NCI-H2029 (cell line): ENCODE measurements at places on chromosomes 1 and 21.
A peak's percentile ranks its signal among the peaks of the same experiment; 100 is the strongest.

GRCh38 chr1:3651930-3652547, at the start of gene TP73:
TSS of gene TP73 (plus strand) at chr1:3652516. CDS start at chr1:3682366, 29,850 bp downstream.
- no peak for DNase-seq

- DNase-seq, result no peak
These were observed 193.8 kb downstream of the HS2ST1 start for GRCh38 chr1:87108228-87108627.

DNA sequence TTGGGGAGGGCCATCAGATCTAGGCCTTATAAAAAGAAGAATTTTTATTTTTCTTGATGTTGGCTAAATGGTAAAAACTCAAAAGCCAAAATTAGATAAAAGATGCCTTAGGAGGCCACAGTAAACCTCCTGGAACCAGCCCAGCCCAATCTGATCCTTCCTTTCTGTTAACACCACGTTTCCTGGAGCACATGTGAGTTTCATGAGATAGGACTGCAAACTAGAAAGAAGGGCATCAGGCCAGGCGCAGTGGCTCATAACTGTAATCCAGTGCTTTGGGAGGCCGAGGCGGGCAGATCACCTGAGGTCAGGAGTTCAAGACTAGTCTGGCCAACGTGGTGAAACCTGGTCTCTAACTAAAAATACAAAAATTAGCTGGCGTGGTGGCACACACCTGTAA, 6.7 kb downstream of the HSF2BP start:
- DNase-seq, result no peak

DNA sequence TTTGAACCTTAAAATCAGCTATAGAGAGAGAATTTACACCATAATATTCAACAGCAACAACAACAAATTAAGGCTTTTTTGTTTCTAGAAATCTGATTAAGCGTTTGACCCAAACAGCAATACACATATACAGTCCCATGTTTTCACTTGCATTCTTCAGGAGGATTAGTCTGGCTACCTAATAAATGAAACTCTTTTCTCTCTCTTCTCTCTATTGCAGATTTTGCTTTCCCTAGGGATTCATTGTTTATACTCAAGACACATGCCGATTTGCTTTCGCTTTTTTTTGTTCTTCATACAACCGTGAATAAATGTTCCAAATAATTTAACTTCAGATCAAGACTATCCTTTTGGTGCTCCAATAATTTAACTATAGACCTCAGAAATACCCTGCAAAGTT, 162.4 kb upstream of the PTBP2 start:
- DNase-seq, result no peak

- DNase-seq, result no peak
These were observed 429.8 kb upstream of the C1orf87 start for GRCh38 chr1:60503266-60503925.

- no peak for DNase-seq
These were observed 52.1 kb upstream of the DIPK1A start for GRCh38 chr1:93013145-93014065.

DNA sequence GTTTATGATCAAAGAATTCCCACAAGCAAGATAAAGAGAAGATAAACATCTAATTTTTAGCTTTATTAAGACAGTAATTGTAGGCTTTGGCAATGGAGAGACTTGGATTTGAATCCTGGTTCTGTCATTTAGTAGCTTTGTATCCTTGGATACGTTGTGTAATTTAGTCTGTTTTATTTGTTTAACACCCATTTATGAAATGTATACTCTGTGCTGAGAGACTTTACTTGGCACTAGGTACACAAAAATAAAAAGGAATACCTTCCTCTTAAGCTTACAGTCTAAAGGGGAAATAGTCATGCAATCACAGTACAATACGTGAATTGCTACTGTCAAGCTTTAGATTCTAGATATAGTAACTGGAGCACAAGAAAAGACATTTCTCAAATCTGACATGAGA, 23.8 kb downstream of the ZMPSTE24 start:
- DNase-seq, result peak; percentile 100

GRCh38 chr1:154744352-154745035, 125.6 kb downstream of the KCNN3 start:
- DNase-seq, result no peak

DNA sequence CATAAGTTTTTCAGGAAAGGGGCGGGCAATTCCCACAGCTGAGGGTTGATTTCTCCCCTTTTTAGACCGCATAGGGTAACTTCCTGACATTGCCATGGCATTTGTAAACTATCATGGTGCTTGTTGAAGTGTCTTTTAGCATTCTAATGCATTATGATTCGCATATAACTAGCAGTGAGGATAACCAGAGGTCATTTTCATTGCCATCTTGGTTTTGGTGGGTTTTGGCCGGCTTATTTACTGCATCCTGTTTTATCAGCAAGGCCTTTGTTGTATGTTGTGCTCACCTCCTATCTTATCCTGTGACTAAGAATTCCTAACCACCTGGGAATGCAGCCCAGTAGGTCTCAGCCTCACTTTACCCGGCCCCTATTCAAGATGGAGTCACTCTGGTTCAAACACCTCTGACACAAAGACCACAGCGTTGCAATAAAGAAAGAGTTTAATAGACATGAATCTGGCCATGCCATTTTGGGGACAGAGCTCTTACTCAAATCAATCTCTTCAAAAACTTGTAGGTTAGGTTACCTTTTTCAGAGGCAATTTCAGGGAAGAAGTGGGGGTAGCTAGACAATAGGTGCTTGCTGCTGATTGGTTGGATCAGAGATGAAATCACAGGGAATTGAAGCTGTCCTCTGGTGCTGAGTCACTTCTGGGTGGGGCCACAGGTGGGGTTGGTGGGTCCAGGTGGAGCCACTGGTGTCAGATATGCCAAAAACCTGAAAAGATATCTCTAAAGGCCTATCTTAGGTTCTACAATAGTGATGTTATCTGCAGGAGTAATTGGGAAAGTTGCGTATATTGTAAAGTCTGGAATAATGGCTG, 23.3 kb downstream of the TBX19 start:
- no peak for DNase-seq

GRCh38 chr1:222418654-222419053, 129.2 kb downstream of the HHIPL2 start:
- DNase-seq, result no peak

GRCh38 chr1:109482791-109483671, 674 bp upstream of the ATXN7L2 start:
- no peak for DNase-seq

- peak; percentile 70 for DNase-seq
These were observed at the start of gene VAMP4 for GRCh38 chr1:171741872-171742576. TSS of gene VAMP4 (minus strand) at chr1:171742065. CDS start at chr1:171738414, 3,651 bp downstream.

DNA sequence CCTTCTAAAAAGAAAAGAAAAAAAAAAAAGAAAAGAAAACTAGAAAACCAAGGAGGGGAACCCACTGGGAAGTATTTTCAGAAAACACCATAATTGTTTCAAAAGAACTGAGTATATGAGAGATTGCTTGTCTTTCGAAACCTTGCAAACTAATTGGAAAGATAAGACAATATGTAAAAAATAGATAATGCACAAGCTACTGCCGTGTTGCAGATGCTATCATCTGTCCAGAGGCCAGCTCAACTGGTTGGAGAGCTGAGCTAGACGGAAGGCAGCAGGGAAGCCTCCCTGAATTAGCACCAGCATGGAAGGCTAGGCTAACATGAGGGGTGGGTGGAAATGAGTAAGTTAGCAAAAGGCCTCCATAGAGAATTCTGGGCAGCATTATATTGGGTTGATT, 16.2 kb upstream of the CACHD1 start:
- no peak for DNase-seq

DNA sequence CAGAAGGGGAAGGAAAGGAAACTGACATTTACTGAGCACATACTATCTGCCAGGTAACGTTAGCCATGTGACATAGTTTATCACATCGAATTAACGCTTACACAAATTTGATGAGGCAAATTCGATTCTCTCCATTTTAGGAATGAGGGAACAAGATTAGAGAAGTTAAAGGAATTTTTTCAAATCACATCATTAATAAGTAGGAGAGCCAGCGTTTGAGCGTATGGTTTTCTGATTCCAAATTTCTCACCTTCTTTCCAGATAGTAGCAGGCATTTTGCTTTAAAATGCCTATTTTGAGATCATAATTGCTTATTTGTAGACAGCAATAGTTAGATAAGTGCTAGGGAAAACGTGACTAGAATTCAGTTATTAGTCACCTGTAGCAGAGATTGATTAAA, 19.3 kb downstream of the FMO3 start:
- DNase-seq, result no peak

DNA sequence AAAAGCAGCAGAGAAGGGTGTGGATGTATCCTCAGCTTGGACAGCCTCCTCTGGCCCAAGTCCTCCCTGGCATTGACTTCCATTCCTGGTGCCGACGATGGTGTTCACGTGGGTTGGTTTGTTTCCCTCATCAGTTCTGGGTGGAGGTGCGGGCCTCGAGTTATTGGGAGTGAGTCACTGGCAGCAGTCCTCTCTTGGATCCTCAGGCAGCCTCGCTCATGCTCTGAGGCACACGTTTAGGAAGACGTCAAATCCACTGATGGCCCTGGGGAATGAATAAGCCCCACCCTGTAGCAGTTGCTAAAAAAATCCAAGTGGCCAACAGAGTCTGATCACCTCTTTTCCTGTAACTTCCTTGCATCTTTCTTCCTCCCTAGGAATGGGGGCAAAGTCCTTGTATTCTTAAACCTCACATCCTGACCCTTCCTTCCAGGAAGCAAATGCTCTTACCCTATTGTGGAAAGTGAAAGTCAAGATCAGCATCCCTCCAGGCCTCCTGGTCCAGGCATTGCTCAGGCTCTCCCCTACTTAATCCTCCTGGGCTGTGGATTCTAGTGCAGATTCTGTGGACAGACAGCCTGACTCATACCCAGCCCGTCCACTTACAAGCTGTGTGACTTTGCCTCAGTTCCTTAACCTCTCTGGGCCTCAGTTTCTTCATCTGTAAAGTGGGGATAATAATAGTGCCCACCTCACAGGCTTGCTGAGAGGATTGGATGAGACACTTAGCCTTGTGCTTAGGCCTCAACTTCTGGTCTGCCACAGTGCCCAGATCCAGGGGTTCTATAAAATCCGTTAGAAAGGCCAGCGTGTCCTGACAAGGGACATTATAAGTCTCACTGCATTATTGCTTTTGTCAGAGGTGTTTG, 111.1 kb downstream of the TLR5 start:
- DNase-seq, result no peak

- no peak for DNase-seq
These were observed 13.8 kb downstream of the DUSP10 start for GRCh38 chr1:221728037-221728505.

- DNase-seq, result no peak
These were observed 57.3 kb upstream of the BACE2 start for GRCh38 chr21:41110664-41111063.

DNA sequence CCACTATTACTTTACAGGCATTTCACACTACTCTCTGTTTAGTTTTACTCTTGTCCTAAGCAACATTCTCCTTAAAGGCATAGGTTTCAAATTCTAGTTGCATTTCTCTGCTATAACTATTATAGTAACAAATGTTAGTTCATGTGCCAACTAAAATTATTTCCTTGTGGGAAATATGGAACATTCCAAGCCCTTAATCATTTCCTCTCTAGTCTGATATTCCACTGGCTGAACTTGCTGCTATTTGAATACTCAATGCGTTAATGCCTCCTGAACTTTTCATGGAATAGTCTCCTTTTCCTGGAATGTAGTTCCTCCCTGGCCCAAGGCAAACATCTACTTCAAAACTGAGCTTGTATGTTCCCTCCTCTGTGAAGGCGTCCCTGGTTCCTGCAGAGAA, 19.3 kb upstream of the TBX19 start:
- DNase-seq, result no peak

DNA sequence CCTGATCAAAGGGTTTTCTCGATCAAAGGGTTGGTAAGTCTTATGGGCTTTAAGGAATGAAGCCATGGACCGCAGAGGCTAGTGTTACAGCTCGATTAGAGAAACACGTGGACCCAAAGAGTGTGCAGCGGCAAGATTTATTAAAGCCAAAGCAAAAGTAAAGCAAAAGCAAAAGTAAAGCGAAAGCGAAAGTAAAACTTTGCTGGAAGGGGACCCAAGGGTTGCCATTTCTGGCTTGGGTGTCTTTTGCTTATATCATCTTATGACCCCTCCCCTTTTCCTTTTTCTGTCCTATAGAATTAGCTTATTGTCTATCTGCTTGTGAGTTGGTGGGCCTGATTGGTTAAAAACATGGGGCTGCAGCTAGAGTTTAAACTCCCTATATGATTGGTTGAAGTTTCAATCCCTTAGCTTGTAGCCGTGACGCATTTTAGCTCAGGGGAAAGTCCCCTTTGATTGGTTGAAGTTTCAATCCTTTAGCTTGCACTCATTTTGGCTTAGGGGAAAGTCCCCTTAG, 957.0 kb downstream of the AMY1C start:
- peak; percentile 86 for DNase-seq

DNA sequence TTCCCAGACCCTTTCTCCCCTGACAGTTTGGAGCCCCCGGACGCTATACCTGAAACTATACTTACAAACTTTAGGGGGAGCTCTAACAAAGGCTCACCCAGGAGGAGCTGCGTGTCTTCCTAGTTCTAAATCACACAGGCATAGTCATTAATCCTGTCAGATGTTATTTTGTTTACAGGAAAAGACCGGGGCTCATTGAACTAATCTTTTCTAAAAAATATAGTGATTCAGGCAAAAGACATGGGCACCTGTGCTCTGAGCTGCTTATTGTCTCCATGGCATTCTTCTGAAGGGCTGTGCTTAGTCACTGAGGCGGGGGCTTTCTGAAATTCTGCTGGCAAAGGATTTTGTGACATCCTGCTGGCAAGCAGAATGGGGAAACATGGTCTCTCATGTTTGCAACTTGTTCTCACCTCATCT, 1577.0 kb downstream of the NCAM2 start:
- no peak for DNase-seq

GRCh38 chr21:46098303-46099141, 610 bp downstream of the COL6A2 start:
- no peak for DNase-seq

DNA sequence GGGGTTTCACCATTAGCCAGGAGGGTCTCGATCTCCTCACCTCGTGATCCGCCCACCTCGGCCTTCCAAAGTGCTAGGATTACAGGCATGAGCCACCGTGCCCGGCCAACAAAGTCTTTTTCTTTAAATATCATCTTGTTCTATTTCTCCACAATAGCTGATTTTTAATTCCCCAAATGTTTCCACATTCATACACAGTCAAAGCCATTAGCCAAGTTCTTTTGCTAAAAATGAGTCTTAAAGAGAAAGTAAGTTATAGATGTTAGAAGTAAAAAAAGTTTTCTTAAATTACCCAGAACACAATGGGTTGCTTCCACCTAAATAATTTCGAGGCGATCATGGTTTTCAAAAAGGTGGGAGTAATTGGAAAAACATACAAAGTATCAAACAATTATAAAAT, 30.6 kb downstream of the C2CD2 start:
- no peak for DNase-seq

- DNase-seq, result no peak
These were observed 114.1 kb upstream of the ETS2 start for GRCh38 chr21:38691631-38692030.

DNA sequence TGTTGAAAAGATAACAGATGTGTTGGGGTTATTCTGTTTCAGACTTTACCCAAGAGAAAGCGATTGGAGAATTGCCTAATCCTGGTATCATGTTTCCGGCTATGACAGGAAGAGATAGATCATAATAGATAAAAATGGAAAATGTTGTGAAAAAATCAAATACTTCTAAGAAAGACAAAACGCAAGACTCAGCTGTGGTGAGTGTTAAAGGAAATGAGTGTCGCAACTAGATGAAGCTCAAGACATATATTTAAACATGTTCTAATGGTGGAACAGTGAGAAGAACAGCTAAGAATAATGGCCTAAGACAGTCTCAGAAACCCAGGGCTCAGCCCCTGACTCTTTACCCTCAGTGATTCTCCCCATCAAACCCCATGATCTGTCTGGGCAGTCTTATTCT, 426.7 kb upstream of the RUNX1 start:
- no peak for DNase-seq

- no peak for DNase-seq
These were observed 68.4 kb downstream of the ZZZ3 start for GRCh38 chr1:77614037-77614436.
